Uterus (tissue), 4 donors: ENCODE measurements at places on chromosomes 1 and 21.

GRCh38 chr21:38938343-38938742 is 132.6 kb downstream of the ETS2 start:
- no peak for DNase-seq

DNA sequence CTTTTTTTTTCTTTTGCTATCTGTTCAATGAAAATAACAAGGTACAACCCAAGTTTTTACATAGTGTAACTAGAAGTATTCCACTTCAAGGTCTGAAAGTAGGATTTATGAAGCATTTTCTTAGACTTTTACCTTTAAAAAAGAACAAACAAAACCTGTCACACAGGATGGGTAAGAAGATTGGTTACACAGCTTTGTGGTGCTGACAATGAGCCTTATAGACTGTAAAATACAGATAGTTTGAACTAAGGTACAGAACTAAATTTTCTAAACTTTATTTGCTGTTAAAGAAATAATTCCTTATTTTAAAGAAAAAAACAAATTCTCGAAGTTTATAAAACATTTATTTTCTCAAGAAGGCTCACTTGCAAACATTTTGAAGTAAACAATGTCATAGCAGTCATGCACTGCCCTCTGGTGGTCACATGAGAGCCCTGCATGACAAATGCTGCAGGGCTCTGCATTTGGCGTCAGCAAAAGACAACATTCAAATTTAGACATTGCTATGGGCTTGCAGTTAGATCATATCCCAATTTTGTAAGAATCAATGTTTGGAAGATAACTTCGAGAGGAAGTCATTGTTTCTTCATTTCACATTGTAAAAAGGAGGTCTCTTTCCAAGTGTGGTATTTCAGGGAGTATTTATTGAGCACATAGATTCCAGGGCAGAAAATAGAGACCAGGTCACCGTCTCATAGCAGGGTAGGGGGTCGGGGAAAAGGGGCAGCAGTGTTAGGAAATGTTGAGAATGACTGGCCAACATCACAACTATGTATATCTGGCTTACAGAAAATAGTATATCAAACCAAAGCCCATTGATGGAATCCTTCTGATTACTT is 115.3 kb upstream of the FMN2 start:
- no peak for DNase-seq

DNA sequence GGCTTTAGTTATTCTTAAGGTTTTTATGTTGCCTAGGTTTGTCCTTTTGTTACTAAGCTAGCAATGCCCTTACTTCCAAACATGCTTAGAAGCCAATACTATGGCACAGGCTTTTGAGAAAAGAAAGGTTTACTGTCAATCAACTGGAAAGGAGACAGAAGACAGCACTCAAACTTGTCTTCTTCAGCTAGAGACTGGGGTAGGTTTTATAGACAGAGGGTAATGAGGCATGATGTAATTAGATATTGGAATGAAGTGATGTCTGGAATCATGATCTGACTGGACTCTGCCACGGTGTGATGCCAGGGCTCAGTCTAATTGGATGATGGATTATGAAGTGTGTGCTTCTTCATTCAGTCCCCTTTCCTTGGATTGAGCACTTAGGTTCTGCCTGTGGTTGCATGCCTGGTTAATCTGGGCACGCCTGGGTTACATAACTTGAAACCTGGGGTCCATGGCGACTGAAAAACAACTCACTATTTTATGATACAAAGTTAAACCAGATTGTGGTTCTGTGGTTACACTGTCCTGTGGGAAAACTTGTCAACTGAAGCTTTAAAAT is 625.8 kb downstream of the BRINP3 start:
- DNase-seq: no peak

GRCh38 chr1:187474336-187474735 is 645.6 kb downstream of the PLA2G4A start:
- no peak for DNase-seq

GRCh38 chr1:116161877-116162390 is 50.7 kb downstream of the MAB21L3 start:
- DNase-seq: no peak

- DNase-seq: no peak
These were observed 91.9 kb downstream of the PCBP3 start for GRCh38 chr21:45735259-45736000.

GRCh38 chr1:9297831-9298230 is 5.1 kb downstream of the SPSB1 start:
- DNase-seq: no peak

DNA sequence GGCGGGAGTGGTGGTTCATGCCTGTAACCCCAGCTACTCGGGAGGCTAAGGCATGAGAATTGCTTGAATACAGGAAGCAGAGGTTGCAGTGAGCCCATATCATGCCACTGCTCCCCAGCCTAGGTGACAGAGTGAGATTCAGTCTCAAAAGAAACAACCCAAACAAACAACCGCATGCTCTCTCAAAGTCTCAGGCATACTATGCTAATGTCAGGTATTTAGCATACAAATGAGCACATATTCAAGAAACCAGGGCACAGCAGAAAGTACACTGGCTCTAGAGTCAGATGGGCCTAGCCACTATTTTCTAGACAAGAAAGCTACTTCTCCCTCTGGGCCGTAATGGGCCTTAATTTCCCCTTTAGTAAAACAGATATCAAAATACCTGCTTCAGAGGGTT is 55.0 kb downstream of the ELAVL4 start:
- no peak for DNase-seq

DNA sequence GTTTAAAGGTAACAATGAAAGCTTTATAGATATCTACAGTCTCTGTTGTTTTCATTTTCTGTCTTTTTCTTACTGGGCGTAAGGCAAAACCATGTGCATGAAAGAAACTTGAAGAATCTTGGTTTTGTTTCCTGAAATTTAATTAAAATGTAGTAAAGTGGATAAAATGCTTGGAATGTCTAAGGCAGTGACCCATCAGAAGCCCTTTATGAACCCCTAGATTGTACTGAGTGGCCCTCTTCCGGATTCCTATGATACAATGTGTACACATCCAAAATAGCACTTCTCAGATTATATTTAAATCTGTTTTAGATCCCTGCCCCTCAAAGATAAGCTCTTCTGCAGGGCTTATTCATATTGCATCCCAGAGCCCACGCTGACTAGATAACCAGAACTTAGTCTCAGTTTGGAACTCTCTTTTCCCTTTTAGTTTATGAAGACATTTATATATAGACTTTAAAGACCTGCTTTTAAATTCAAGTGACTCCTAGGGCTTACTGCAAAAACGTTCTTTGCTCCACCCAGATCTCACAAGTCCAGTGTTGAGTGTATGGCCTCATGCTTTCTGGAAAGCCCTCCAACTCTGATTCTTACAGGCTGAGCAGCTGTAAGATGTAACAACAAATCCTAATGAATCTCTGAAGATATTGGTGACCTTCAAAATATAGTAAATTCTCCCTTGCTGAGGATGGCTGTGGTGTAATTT is 142.9 kb downstream of the LRRC7 start:
- no peak for DNase-seq

- DNase-seq: peak; percentile 40
These were observed 29.1 kb downstream of the TEX35 start for GRCh38 chr1:178541829-178542553.

GRCh38 chr1:180945551-180945950 is 32.9 kb downstream of the KIAA1614 start:
- no peak for DNase-seq

DNA sequence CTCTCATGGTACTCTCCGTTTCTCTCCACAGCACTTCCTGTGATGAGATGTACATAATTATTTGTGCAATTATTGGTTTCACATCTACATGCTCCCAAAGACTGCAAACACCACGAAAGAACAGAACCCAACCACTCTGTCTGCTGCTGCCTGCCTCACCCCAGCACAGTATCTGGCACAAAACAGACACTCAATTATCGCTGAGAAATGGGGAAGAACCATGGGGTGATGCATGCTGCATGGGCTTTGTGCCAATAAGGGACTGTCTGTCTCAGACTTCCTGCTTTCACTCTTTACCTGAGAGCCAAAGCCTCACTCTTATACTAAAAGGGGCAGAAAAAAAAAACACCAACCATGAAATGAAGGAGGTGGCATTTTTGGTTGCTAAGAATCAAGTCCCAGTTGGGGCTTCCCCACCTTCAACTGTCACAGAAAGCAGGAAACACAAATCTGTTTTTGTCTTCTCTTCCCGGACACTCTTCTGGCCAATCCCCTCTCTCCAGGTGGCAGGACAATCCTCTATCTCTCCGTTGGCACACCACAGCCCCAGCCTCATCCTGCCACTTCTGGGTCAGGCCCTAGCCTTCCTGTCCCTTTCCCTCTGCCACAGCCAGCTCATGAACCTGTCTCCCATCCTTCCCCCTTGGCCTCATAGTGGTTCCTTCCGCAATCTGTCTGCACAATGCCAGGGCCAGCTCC is 82.0 kb downstream of the TGFBR3 start:
- no peak for DNase-seq

DNA sequence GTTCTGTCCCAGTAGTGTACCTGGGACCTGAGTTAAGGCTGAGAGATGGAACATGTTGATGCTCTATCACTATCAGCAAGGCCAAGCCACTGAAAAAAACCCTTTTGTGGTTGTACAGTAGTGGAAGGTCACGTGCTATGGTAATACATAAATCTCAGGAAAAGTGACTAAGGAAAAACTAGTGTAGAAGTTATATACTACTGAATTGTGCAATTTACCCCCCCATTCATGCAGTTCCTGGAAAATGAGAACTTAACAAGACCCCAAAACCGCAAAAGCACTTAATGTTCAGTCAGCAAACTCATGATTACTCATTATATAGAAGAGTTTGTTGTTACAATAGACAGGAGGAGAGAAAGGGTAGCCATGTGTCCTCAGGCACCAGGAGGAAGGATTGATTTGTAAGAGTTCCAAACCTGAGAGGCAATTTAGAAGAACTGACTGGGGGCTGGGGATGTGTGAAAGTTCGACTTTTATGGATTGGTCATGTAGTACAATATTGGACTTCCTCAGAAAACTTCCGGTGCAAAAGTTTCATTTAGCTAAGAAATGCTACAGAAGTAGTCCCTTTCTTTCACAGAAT is 91.6 kb downstream of the RGL1 start:
- no peak for DNase-seq
